ENCODE measurements at places on chromosomes 4 and X.

DNA sequence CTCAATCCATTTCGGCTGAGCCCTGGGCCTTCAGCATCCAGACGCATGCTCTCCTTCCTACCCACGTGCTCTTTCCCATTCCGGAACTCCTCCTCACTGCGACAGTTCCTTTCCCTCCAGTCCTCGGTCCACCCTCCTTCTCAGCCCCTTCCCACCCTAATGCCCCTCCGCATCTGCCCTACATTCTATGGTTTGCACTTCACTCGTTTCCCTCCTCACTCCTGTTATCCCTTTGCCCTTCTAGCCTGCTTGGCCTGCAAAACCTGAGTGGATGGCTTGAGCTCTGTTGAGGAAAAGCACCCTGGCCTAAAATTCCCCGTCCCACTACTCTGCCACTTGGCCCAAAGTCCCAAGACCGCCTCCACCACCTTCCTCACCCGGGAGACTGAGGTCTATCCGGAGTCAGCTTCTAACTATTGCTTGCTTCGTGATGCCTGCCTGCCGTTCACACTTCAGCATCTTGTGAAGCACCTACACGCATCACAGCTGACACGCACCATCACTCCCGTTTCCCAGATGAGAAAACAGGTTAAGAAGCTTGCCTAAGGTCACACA is 38.6 kb downstream of the MAP7D3 start:
- no peak for DNase-seq

GRCh38 chr4:41475402-41475801 is 62.6 kb upstream of the LIMCH1 start:
- DNase-seq: no peak

GRCh38 chr4:150578745-150579501 is 3.0 kb upstream of the MAB21L2 start:
- DNase-seq: no peak

DNA sequence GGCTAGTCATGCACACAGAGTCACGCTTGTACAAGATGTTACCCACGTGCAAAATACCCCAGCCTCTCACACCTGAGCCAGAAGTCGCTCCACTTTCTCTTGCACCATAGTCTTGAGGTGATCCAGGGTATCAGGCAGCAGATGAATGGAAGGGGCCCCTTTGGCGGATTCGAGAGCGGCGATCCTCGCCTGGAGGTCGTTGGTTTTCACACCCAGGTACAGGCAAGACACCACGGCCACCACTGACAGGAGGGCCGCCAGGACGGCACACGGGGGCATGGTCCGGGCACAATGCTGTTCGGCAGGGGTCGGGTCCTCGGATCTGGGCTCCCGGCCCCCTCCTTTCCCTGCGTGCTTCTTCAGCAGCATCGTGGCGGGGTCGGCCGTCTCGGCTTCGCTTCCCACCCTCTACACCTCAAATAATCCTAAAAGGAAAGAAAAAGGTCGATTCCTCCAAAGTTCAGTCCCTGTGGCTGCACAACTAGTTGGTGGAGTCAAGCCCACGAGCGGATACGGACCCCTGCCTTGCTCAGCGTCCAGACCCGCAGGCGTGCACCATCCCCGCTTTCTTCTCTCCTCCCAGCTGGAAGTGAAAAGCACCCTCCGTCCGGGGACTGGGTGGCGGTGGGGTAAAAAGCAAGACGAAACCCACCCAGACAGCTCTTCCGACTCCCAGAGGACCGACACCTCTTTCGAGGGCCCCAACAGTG is 652 bp downstream of the COL25A1 start:
- DNase-seq: no peak

DNA sequence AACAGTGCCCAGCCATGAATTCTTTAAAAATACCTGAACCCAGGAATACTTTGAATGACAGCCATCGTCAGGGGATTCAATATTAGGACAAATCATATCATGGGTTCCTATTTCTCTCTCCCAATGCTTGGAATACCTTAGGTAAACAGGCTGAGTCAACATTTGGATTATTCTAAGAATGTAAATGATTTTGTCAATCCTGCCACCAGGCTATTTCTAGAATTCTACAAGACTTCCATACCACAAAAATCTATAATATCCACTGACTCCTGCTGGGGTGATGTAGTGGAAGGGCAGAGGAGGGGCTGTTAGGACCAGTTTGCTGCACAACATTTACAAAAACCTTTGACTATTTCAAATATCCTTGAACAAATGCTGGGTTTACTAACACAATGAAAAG is 65.2 kb downstream of the IGFBP7 start:
- no peak for DNase-seq

DNA sequence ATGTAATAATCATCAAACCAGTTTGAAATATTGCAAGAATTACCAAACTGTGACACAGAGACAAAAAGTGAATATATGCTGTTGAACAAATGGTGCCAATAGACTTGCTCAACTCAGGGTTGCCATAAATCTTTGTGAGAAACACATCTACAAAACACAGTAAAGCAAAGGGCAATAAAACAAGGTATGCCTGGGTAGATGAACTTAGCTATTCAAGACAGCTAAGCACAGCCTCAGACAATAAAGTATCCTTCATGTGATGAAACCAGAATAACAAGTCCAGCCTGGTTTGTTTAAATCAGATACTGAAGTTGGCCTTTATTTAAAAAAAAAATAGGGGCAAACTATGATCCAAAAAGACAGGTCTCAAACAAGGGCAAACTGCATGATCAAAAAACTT is 19.2 kb downstream of the LAMTOR3 start:
- no peak for DNase-seq

- no peak for DNase-seq
Measured at GRCh38 chr4:2761035-2761923, 5.1 kb upstream of the TNIP2 start.

DNA sequence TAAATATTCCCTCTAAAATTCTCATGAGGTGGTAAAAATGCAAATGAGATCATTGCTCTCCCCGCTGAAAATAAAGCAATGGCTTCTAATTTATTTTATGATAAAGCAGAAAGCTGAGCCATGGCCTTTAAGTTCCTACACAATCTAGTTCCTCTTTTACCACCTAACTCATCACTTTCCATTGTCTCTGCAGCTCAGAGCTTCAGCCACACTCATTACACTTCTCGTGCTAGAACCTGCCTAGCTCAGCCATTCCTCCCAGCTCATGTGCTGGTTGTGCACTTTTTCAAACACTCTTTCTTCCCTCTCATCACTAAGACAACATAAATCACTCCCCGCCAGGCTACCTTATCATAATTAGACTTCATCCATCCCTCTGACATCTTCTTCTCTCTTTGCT is 1112.1 kb upstream of the PRKX start:
- DNase-seq: no peak

GRCh38 chrX:51053741-51054140 is 143.2 kb downstream of the BMP15 start:
- DNase-seq: no peak

DNA sequence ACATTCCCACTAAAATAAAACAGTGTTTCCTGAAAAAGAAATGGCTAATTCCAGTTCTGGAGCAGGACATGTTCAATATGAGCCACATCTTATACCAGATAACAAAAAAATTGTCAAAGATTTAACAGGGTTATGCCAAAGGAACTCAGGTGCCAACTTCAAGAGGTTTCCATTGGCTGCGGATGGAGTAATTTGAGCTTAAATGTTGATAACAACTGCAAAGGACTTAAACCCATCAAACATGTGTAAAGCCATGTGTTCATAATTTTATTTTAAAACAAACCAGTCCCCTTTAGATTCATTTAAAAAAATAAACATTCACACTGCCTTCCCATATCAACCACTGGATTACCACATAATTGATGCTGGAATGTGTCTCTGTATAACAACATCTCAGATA is 156.4 kb upstream of the PCDH18 start:
- DNase-seq: no peak

GRCh38 chr4:4643306-4643705 is 101.5 kb upstream of the STX18 start:
- no peak for DNase-seq

GRCh38 chr4:65083076-65083475 is 587.2 kb downstream of the EPHA5 start:
- DNase-seq: no peak

DNA sequence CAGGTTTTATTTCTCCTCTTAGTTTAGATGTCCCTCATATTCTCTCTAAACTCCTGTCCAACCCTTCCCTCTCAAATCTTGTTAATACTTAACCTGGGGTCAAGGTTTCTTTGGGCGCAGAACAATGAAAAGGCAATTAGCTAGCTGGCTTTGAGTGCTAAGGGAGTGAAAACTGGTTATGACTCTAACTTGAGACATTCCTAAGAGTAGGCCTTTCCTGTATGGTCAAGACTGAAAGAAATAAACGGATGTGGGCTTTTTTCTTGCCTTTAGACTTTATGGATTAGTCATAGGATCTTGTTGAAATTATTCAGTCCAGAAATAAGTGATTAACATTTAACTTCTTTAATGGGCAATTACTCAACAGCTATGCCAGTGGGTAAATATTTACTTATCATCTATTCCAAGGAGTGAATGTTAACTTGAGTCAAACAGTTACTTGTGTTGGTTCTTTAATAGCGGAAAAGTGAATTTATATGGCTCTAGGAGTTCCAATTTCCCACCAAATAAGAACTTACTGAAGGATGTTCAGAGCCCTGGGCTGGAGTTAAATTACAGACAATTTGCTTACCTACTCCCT is 141.7 kb upstream of the SCML1 start:
- DNase-seq: no peak

DNA sequence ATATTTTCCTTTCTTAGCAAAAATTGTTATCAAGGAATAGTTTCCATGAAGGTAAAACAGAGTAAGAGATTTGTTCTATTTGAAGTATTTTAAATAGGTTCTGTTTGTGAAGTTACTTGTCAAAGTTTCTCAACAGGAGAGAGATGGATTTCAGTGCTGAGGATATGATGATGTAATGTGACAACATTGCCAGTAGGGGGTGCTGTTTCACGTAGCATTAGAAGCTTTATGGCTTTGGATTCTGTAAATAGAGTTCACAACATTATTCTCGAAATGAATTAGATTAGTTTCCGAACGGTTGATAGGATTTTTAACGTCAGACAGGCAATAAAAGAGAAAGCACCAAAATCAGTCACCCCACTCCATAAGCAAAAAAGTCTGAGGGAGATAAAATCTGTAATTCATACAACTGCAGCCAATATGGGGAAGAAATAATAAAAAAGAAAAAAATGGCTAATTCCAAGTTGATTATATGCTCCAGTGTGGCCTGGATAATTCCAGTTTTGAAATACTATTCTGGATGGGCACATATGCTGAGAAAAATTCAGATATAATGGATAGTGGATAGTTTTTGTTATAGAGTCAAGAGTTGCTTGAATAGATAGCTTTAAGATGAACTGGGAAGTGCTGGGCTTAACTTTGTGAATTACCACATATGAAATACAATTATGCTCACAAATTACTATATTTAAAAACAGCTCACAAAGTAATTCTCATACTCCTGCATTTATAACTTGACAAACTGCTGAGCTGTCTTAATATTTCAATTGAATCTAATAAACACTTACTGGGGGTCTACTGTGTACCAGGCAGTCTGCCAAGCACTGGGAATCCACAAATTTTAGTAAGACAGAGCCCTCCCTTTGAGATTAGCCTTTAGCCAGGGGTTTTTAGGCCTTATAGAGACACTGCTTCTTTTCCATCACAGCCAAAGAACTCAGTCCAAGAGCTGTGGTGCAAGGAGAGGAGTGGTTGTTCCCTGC is 109.1 kb downstream of the GPAT3 start:
- DNase-seq: peak; percentile 44

GRCh38 chr4:116132946-116133345 is 952.4 kb downstream of the TRAM1L1 start:
- no peak for DNase-seq

DNA sequence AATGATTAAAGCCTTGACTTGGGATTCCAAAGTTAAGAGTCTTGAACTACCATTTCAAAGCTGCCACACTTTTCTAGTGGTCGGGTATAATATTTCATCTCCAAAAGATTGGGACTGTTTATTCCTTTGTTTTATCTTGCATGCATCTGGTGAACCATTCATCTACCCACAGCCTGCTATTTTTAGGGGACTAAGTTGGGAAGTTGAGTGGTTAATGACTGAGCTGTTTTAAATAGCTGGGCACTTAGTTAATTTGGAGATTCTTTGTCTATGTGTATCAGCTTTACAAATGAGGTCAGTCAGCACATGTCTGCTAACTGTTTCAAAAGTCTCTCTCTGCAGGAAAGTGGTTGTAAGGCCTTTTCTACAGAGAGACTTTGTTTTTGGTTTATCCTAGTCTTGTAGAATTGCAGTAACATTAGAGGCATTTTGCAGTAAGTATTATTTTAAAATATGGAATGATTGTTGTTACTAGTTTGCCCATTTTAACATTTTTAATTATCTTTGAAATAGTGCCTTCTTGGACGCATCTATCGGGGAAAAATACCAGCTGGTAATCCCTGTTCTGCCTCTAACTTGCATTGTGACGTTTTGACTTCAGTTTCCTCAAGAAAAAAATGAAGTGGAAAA is 8.2 kb downstream of the BMP2K start:
- no peak for DNase-seq

GRCh38 chrX:149803458-149804062 is 21.8 kb downstream of the MAGEA9 start:
- DNase-seq: no peak

GRCh38 chr4:48429709-48430474 is 53.3 kb upstream of the SLC10A4 start:
- no peak for DNase-seq

DNA sequence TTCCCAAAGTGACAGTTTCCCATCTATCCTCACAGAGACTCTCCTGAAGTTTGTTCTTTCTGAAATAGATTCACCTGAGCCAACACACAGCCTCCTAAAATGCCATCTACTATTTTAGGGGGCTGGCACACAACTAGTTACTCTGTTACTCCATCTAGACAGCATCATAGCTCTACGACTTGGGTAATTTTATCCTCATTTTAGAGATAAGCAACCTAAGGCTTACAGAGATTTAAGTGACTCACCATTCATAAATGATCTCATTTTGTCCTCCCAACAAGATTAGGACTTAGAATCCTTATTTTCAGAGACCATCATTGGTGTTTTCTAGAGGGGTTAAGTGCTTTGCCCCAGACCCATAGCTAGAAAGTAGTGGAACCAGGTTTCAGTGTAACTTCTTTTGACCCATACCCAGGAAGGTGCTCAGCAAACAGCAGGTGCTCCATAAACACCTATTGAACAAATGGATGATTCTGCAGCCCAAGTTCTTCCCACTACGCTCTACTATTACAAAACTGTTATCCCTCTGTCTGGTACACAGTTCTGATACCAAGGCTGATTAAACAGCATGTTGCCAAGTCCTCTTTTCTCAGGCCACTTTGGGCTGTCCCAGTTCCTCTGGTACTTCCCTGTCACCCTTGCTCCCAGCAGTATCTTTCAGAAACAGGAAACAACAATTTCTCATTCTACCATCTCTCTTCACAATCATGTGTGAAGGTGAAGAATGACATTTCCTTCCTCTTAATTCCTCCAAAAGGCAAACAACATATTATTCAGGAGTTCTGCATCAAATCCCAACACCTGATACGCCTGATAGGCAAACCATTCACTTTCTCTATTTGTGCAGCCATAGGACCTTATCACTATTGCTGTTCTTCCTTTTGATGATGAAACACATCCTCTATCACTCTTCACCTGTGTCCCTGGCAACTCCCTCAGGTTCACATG is 304.7 kb upstream of the TAPT1 start:
- no peak for DNase-seq

All from NCI-H345 (cell line).